ENCODE measurements at places on chromosomes 16 and 17.

DNA sequence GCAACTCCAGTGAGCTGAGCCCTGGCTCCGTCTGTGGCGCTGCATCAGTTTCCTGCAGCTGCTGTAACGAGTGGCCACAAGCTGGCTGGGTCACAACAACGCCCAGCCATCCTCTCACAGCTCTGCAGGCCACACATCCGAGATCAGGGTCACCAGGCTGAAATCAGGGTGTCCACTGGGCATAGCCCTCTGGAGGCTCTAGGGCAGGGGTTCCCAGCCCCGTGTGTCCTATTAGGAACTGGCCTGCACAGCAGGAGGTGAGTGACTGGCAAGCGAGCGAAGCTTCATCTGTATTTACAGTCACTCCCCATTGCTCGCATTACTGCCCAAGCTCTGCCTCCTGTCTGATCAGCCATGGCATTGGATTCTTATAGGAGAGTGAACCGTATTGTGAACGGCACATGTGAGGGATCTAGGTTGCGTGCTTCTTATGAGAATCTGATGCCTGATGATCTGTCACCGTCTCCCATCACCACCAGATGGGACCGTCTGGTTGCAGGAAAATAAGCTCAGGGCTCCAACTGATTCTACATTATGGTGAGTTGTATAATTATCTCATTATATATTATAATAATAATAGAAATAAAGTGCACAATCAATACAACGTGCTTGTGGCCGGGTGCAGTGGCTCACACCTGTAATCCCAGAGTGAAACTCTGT, 176.5 kb downstream of the SEC14L1 start:
- peak; percentile 6 for DNase-seq

DNA sequence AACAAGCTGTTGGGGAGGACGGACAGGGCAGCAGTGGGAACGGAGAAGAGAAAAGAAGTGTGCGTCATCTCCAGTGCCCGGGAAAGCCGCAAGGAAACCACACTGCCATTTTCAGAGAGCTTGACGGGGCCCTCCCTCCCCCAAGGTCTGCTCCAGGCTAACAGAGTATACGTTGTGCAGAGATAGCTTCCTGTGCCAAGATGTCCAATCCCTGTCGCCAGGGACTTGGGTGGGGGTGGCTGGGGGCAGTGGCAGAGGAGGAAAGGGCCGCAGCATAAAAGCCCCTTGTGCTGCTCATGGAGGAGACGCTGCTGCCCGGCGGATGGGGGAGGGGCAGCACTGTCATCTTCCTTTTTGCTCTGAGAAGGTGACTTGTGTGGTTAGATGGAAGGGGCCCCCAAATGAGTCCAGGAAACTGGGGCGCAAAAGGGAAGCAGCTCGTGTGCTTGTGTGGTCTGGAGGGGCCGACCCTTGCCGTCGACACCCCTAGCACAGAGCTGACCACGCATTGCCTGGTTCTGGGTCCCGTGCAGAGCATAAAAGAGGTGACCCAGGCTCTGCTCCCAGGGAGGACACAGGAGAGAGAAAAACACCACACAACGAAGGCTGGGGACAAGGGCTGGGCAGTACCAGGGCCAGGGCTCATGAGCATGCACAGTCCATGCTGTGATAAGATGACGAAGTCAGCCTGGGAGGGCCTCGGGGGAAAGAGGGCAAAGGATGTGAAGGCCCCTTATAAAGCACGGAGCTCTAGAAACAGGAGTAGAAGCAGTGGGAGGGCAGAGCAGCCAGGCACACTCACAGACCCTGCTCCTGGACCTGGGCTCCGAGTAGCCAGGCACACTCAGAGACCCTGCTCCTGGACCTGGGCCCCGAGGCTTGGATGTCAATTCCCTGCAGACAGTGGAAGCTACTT, 372.7 kb downstream of the SLC39A11 start:
- DNase-seq, result peak; percentile 24

GRCh38 chr16:65229191-65229662, 107.4 kb upstream of the CDH11 start:
- no peak for DNase-seq

DNA sequence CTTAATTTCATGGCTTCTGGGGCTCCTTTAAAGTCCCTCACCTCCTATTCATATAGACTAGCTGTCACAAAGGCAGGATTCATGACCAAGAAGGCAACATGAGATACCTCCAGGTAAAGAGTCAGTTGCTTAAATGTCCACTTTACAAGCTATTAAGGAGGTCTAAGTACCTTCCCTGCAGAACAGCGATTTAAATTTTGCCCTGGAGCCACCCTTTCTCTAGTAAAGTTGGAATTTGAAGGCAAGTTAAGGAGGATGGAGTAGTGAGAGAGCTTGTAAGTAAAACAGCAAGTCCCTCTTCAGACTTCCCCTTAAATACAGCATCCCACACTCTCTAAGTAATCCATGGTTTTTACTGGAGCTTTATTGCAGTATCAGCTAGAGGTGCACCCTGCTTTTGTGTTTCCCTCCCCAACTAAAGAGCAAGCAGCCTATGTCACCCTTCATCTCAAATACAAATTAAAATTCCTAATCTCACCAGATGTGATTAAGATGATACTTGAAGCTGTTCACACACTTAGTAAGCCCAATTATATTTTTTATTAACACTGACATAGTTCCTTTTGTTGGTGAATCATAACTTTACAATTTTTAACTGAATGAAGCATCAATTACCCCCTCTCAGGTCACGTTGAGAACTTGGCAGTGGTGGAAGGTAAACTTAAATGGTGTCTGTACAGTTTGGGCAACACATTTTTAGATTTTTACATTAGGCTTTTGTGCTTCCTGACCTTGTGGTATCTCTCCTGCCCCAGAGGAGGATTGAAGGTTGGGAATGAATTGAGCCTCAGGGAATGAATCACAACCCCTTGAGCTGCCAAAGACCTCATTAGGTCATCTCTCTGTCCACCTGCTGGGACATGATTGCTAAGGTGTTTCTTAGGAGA, 108.9 kb downstream of the TANGO6 start:
- no peak for DNase-seq

- DNase-seq, result no peak
Observed at GRCh38 chr17:71217769-71218168, 903.1 kb upstream of the SOX9 start.

DNA sequence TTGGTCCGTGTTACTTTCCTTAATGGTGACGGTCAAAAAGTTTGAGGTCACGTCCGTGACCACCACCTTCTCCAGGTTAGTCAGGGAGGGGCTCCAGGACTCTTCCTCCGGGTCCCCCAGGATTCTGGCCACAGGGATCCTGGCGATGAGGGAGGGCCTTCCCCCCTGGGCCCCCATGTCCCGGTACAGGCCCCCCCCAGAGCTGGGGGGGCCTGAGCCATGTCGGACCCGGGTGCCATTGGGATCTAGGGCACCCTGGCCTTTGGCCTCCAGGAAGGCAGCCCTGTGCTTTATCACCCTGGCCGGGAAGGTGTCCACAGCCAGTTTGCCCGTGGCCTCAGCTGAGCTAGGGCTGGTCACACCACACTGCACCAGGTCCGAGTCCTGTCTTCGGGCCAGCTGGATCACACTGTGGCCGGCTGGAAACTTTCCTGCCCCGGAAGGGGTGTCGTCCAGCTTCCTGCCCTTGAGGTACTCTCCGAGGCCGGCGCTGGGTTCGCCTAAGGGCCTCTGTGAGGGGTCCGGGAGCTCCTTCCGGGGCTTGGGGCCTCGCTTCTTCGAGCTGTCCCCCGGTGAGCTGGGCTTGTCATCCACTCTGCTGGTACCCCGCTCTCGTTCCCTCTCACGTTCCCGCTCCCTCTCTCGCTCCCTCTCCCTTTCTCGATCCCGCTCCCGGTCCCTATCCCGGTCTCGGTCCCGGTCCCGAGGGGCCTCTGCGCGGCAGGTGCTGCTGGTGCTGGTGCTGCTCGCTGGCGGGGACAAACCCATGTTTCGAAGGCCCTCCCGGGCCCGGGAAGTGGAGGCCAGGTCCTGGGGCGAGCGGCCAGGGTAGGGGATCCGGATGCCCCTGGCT, 2.0 kb downstream of the CBX8 start:
- DNase-seq, result no peak

- no peak for DNase-seq
Observed at GRCh38 chr16:10200637-10201586, 18.7 kb upstream of the GRIN2A start.

DNA sequence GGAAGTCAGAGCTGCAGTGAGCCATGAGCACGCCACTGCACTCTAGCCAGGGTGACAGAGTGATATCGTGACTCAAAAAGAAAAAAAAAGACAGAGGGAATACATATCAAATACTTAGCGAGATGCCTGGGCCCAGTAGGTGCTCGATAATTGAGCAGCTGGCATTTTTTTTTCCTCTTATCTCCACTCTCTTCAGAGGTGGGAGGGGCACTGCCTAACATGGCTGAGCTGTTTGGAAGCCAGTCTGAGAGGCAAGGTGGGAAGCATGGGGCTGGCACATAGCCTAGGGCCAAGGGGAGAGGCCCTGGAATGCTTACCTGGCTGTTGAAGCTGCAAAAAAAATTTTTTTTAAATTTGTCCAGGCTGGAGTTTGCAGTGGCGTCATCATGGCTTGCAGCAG, 38.4 kb downstream of the HIC1 start:
- DNase-seq, result no peak

- DNase-seq, result no peak
Observed at GRCh38 chr17:14838567-14838966, 426.6 kb downstream of the PMP22 start.

- DNase-seq, result peak; percentile 91
Observed at GRCh38 chr17:31524926-31525800, 133.7 kb downstream of the RAB11FIP4 start.

DNA sequence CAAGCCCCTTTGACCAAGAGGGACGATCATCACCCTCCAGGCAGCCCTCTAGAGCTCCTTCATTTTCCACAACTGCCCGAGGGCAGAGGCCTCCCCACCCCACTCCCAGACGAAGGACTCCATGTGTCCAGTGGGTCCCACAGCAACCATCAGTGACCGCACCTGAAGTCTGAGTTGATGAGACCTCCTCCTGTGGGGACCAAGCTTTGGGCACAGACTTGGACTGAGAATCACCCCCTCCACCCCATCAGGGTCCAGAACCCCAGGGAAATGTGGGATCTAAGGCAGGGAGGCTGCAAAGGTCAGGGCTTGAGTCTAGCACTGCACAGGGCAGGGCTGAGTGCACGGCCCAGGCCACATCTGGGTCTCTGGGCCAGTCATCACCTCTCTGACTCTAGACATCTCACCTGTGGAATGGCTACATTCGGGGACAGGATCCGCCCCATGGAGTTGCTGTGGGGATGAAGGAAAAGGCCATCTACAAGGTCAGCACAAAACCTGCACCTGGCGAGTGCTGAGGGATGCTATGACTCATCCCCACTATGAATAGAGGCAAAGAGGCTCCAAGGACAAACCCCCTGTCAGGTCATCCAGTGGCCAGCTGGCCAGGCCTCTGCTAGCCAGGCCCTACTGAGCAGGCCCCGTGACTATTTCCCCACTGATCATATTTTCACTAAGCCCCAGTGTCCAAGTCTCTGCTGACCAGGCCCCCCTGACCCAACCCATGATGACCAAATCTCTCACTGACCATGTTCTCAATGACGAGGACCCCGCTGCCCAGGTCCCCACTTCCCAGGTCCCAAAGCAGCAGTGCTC, 38.4 kb downstream of the TNFRSF13B start:
- no peak for DNase-seq

DNA sequence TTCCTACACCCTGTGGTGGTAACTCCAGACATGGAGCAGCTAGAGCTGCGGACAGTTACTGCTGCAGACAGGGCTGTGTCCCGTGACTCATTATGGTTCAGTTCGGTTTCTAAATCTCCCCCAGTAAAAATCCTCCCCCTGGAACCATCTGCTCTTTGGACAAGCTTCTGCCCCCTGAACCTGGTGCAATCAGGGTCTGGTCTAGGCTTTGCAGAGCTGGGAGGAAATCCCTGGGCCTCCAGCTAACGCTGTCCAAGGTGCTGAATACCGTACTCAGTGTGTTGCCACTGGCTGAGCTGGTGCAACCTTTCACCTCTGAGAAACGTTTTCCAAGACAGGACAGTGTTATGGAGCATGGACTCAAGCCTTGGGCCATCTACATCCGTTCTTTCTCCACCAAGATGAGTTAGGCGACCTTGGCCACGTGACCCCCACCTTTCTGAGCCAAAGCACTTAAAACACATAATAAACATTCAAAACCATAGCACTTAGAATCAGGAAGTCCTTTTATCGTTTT, 142.0 kb downstream of the CPPED1 start:
- DNase-seq, result no peak

DNA sequence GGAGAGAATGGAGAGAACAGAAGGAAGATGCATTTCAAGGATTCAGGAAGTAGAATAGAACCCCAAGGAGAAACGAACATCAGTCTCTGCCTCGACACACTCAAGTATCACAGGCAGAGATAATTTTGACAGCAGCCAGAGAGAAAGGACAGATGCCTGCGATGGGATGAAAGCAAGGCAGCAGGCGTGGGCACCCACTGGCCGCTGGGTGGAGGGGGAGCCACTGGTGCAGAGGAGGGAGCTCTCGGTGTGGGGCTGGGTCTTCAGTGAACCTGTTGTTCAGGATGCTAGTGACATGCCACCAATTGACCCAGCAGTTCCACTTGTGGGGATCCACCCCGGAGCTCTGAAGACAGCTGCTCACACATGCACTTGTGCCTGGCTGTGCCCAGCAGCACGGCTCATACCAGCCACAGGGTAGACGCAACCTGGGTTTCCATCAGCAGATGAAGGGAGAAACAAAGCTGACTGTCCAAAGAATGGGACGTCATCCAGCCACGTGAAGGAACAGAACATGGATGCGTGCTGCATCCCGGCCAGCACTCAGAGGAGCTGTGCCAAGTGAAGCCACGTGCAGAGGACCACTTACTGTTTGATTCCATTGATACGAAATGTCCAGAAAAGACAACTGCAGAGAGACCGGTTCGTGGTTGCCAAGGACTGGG, 127.0 kb downstream of the BANP start:
- DNase-seq, result no peak

DNA sequence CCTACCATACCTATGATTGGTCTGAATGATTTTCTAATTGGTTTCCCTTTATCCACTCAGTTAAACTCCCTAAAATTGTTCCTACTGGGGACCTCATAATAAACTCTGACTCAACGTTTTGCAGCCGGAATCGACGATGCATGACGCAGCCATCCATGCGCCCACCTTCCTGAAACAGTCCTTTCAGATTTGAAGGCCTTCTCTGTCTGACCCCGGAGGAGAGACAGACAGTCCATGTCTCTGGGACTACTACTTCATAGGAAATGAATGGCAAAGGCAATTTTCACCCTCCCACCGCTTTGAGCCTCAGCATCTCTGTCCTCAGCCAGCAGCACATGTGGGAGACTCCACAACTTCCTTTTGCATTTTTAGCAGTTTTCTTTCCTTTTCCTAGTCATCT, 13.5 kb downstream of the VAT1L start:
- no peak for DNase-seq

GRCh38 chr16:68388124-68388523, 60.2 kb downstream of the SMPD3 start:
- no peak for DNase-seq

DNA sequence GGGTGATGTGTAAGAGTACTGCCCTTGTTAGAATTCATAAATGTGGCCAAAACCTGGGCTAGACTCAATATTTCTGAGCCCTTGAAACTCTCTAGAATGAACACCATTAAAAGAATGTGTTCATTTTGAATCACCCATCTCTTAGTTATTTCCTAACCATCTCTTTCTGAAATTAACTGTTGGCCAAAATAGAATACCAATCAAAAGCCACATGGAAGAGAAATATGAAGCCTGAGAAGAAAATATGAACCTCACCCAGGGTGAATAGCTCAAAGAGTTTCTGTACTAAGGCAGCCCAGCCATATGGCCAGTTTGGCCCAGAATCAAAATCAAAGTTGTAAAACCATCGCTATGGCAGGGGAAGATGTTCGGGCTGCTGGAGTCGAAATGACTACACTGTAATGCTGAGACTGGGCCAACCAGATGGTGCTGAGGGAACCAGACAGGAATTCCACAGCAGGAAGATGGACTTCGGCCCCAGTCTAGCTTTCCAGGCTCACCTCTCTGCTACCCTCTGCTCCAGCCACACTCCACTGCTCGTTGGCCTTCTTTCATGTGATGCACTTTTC, 154.3 kb upstream of the ZFHX3 start:
- peak; percentile 79 for DNase-seq
